SK-N-SH (cell line): ENCODE measurements at places on chromosomes 7 and 10.

GRCh38 chr7:155141562-155141961 lies 71.4 kb downstream of the HTR5A start:
- DNase-seq, result no peak

GRCh38 chr7:99618726-99619125 lies 2.0 kb downstream of the ZSCAN25 start:
- DNase-seq, result no peak

DNA sequence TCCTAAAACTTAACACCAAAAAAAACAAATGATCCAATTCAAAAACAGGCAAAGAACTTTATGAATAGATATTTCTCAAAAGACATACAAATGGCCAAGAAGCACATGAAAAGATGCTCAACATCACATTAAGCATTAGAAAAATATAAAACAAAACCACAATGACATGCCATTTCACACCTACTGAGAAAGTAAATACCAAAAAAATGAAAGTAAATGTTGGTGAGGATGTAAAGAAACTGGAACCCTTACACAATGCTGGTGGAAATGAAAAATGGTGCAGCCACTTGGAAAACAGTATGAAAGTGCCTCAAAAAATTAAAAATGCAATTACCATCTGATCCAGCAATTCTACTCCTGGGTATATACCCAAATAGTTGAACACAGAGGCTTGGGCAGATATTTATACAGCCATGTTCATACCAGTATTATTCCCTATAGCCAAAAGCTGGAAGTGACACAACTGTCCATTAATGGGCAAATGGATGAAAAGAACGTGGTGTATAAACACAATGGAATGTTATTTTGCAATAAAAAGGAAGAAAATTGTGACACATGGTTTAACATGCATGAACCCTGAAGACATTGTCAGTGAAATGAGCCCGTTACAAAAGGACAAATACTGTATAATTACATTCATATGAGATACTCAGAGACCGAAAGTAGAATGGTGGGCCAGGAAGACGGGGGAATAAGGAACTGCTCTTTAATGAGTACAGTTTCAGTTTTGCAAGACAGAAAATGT lies 89.0 kb downstream of the JMJD1C start:
- DNase-seq, result no peak

DNA sequence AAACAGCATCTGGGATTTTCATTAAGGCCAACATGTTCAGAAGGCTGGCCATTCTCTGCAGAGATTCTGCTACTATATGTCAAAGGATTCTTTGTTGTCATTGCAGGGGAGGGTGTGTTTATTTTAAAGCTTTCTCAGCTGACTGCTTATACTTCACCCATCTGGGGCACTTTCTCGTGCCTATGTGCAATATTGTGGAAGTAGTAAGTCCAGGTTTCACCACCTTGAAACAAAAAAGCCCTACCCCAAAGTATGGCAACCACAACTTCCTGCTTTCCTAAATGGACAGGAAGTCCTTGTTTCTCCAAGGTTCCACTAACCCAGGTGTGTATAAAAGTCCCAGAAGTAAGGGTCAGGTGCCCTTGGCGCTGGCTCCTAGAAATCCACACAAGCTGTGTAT lies 58.7 kb upstream of the COL1A2 start:
- DNase-seq, result no peak

DNA sequence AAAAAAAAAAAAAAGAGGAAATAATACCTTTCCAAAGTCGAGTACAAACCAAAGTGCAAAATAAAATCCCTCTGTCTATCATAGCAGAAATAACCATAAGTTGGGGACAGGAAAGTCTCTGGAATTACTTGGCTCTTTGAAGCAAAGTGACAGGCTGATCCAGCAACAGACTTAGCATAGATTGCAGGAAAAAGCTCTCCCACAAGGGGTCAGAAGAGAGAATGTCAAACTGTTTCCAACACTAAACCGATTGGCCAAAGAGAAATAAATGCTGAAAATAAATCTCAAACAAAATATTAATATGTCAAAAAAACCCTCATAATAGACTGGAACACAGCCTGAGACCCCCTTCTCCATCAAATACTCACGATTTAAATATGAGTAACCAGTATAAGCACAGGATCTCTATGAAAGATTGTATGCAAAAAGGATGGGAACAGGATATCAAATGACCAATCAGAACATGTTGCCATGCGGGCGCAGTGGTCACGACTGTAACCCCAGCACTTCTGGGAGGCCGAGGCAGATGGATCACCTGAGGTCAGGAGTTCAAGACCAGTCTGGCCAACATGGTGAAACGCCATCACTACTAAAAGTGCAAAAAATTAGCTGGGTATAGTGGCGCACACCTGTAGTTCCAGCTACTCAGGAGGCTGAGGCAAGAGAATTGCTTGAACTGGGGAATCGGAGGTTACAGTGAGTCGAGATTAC lies 1000.7 kb upstream of the LRRN3 start:
- no peak for DNase-seq

DNA sequence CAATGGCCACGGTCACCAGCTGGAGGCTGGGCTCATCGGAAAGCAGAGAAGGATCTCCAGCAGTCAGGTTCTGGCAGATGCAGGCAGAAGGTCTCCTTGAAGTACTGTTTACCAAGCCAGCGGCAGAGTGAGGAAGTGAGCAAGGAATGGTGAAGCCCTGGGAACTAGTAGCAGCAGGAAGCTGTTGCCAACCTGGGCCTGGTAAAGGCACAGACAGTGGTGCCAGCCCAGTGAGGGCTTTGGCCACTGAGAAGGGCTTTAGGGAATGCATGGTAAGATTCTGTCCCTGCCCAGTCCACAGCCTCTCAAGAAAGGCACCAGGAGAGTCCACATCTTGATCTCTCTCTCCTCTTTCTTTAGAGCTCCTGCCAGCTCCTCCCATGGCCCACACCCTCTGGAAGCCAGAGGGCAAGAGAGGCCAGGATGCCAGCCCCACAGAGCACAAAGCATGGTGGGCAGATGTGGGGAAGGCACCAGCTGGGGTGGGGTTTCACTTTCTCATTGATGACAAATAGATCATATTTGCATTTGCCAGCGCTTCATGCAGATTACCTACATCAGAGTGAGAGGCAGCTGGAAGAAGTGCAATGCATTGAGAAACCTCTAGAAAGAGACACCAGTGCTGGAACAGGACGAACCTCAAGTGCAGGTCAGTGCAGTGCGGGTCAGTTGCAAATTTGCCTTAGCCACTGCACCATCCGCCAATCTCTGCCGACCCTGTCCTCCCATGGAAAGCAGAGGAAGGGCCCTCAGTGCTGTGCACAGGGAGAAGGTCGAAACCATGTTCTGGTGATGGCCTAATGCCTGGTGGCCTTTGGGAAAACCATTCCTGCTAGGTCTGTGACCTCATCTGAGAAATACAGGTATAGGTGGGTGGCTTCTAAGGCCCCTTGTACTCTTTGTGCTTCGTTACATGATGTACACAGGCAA lies 667.8 kb upstream of the MKI67 start:
- no peak for DNase-seq
